T-helper 1 cell (primary cell): ENCODE measurements at places on chromosomes 5 and 9.

DNA sequence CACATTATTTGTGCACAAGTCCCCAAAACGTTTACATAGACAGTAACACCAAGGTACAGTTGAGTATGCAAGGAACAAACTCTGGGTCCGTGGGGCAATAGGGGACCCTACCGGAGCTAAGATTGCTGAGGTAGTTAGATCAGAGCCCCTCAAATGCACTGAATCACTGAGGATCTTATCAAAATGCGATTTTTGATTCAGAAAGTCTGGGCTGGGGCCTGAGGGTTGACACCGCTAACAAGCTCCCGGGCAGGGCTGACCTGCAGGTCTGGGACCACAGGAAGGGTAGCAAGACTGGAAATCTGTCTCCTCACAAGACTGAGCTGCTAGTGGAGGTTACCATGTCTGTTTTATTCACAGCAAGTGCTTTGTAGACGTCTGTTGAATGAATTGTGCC is 1.8 kb upstream of the IL3 start:
- no peak for DNase-seq

GRCh38 chr5:101585366-101585765 is 682.3 kb upstream of the ST8SIA4 start:
- no peak for DNase-seq

GRCh38 chr9:137314561-137315560 is 12.8 kb upstream of the NRARP start:
- DNase-seq, result no peak

- DNase-seq, result no peak
These were observed 9.6 kb downstream of the GMCL2 start for GRCh38 chr5:178177569-178177968.

GRCh38 chr5:118520771-118521415 is 467.5 kb downstream of the DTWD2 start:
- DNase-seq, result no peak

DNA sequence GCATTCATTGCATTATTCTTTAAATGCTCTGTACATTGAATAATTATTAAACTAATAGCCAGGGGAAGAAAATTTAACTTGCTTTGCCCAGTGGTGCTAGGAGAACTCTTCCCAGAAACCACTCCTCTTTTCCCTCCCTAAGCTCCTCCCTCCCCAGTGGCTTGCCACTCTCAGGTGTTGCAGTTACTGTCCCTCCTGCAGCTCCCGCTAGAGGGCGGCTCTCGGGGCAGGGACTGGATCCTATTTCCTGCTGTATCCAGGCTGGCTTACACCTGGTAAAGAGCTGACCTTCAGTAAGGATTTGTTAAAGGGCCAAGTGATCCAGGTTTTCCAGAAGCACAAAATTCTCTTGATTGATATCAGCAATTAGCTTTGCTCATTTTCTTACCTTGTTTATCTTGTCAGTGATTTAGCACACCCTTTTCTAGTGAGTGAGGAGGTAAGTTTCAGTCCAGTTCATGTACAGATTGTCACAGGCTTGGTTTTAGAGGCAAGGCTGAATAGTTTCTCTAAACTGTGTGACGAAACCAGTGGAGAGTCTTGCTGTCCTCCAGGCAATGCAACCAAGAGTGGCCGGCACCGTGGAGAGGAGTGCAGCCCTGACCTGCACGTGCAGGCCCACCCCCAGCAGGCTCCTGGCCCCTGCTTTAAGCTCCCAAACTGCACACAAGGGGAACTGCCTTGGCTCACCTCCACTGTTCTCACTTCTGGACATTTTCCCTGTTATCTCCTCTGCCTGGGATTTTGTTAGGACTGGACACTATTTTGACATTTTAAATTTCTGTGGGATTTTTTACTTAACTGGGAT is 423.8 kb downstream of the SPOCK1 start:
- no peak for DNase-seq

GRCh38 chr5:13218518-13218917 is 726.0 kb downstream of the DNAH5 start:
- DNase-seq, result no peak

GRCh38 chr9:93659837-93660177 is 83.4 kb downstream of the PHF2 start:
- no peak for DNase-seq

- DNase-seq, result no peak
These were observed 35.7 kb upstream of the TMEM161B start for GRCh38 chr5:88304356-88304755.

DNA sequence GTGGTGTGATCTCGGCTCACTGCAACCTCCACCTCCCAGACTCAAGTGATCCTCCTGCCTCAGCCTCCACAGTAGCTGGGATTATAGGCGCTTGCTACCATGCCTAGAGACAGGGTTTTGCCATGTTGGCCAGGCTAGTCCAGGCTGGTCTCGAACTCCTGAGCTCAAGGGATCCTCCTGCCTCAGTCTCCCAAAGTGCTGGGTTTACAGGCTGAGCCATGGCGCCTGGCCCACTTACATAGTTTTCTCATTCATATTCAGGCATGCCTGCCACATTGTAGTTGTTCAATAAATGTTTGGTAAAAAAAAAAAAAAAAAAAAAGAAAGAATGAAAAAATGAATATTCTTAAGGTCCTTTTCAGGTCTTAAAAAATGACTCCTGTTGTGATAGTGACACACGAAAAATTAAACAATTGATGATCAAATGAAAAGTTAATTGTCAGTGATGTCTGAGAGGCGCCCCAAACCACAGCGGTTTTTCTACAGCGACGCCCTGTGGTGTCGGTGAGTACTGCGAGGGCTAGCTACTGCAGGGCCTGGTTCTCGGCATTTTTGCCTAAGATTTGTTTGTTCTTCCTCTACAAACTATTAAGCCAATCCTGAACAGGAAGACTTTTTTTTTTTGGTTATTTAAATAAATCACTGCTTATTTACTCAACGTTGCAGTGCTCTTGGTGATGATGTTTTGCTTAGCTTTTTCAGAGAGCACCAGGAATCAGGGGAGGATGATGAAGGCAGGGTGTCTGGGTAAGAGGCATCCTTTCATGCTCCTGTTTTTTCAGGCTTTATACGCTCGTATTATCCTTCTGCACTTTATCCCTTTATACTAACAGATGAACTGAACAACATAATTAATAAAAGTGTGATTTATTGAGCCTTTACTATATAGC is 67.0 kb upstream of the DPYSL3 start:
- no peak for DNase-seq

GRCh38 chr5:178516504-178517235 is 73.5 kb downstream of the COL23A1 start:
- no peak for DNase-seq

- no peak for DNase-seq
These were observed 94.9 kb upstream of the ACOT12 start for GRCh38 chr5:81488862-81489261.

DNA sequence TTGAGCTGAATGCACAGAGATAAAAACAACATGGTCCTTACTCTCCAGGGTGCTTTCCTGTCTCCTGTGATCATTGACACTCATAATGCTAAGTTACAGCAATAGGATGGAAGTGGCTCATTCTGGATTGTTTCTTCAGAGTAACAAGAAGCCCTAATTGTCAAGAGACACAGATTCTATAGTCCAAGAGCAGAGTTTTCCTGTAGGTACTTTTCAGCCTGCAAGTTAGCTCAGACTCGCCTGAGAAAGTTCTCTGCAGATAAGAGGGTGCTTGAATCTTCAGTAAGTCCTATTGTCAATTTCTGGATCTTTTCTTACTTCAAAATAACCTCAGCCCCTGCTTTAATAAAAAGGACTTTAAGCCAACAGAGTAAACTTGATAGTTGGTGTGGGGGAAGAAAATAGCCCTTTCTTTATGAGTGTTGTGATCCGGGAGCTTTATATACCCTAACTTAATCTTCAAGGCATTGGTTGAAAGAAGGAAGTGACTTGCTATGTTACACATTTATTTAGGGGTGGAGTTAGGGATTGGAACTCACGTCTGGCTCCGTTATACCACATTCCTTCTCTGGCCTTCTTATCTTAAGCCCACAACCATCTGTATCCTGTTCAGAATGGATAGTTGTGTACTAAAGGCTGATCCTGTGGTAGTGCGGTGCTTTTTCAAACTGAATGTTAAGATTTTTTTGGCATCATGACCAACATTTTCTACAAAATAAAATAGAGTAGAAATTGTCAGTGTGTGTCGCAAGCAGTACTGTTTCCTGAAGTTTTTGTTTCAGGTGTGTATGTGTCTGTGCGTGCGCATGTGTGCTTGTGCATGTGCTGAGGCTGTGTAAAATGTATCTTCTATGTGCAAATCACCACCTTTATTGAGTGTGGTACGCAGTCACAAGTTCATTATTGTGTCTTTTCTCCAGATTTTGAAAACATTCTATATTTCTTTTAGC is 173.9 kb downstream of the WDR70 start:
- no peak for DNase-seq

GRCh38 chr9:76887951-76888350 is 18.0 kb downstream of the PRUNE2 start:
- no peak for DNase-seq

- DNase-seq, result no peak
These were observed 1229.8 kb upstream of the WWC1 start for GRCh38 chr5:167061695-167062094.

GRCh38 chr9:108874058-108874788 is 12.2 kb downstream of the ACTL7A start:
- no peak for DNase-seq

DNA sequence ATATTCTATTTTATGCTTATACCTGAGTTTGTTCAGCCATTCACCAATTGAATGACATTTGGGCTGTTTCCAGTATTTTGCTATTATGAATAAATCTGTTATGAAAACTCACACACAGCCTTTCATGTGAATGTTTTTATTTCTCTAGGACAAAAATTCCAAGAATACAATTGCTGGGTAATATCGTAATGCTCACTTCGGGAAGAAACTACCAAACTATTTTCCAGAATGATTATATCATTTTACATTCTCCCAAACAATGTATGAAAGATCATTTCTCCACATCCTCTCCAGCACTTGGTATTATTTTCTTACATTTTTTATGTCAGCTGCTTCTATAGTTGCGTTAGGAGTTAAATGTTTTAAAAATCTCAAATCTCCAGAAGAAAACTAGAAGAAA is 58.3 kb upstream of the LHFPL2 start:
- no peak for DNase-seq

GRCh38 chr9:99336531-99336930 is 114.4 kb downstream of the SEC61B start:
- DNase-seq, result no peak

DNA sequence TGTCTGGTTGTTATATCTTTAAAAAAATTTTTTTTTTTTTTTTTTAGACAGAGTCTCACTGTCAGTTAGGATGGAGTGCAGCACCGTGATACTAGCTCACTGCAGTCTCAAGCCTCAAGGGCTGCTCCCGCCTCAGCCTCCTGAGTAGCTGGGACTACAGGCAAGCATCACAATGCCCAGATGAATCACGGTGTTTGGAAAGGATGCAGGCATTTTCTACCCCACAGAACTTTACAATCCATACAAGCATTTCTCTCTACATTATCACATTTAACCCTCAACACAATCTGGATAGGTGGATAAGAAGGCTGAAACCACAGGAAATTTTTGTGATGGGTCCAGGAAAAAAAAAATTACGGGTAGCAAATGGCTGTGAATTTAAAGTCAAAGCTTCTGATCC is 5.8 kb upstream of the PCA3 start:
- DNase-seq, result no peak

DNA sequence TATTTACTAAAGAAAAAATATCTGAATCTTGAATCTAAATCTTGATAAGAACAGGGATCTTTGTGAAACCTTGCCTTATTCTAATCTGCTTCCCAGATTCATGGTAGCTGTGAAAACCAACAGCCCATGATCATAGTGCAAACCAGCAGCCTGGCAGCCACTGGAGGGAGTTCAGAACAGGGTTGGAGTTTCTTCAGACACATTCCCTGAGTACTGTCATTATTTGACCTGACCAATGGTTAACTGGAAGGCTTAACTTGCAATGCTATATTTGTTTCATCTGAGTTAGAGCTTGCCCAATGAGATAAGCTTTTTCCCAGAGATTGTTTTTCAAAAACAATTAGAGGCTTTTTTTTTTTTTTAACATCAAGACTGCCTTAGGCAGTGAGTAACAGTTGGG is 47.8 kb downstream of the LOX start:
- no peak for DNase-seq

GRCh38 chr5:111075520-111075919 is 4.0 kb downstream of the TSLP start:
- no peak for DNase-seq

DNA sequence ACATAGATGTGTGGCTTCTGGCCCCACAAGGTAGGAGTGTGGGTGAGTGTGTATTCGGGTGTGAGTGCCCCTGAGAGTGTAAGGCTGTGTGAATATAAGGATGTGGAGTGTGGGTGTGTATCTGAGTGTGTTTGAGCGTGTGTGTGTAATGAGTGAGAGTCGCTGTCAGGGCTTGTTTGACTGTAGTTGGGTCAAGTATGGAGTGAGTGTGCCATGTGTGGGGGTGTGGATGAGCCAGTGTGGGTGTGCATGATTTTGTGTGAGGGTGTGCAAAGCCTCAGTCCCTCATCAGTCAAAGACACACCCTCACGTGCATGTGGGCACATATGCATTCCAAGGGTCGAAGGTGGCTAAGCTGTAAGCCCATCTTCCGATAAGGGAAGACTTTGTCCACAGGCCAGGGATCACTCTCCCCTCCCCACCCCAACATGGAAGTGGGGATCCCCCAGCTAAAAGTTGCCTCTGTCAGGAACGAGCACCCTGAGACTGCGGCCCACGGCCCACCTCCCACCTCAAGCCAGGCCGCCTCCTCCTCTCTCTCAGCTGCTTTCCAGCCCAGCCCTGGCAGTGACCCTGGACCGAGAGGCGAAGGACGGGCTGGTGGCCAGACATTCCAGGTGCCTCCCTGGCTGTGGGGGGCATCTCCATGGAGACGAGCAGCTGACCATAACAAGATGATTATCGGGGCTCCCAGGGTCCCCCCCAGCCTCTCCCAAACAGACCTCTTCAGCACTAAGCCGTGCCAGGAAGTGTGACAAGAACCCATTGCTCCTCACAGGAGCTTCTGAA is 12.9 kb downstream of the AQP3 start:
- no peak for DNase-seq

DNA sequence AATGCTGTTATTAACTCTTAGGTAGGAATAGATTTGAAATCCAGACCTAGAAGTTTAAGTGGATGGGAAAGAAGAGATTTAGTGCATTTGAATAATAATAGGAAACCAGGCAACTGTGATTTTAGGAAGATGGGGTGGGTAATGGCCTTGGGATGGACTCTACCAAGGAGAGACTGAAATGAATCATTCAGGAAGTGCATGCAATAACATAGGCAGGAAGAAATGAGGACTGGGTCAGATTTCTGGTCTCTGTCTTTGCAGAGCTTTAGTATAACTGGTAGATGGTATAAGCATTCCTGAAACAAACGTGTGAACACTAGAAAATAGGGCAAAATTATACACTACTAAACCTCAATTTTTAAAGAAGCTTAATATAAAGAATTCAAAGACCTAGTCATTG is 274.4 kb upstream of the CLINT1 start:
- no peak for DNase-seq

GRCh38 chr9:35741740-35742139 is 7.3 kb downstream of the GBA2 start:
- DNase-seq, result no peak

DNA sequence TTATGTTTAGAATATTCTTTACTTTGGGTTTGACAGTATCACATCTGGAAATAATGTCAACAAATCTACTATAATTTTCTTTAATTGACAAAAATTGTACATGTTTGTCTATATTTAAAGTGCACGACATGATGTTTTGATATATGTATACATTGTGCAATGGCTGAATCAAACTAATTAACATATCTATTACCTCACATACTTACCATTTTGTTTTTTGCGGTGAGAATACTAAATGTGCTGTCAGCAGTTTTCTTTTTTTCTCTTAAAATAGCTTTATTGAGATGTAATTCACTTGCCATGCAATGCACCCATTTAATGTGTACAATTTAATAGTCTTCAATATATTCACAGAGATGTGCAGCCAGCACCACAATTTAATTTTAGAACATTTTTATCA is 10.6 kb upstream of the C6 start:
- no peak for DNase-seq
